ENCODE measurements at places on chromosomes 11 and 22.

- DNase-seq, result no peak
Measured at GRCh38 chr11:92750794-92751193, 218.7 kb upstream of the MTNR1B start.

DNA sequence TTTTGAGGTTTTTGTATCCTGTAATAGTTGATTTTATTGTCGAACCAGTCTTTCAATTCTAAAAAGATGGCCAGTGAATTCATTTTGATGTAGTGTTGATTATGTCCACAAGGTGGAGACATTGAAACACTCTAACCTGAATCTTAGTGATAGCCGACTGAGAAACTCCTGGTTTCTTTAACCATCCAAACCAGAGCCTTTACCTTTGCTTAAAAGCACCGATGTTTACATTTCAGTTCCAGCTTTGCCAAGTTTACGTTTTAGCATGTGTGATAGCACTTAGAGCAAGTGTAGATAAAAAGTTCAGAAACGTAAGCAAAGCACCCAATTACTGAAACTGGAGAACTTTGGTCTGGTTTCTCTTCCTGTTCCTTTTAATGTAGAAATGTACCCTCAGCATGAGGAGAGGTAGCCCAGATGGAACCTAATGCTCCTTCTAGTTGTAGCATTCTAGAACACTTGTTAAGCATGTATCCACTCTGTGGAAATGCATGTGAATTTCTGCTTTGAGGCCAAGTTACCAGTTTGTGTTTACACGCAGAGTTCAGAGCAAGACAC is 208.6 kb downstream of the DBX1 start:
- DNase-seq, result no peak

GRCh38 chr11:13928566-13929251 is 33.8 kb upstream of the SPON1 start:
- DNase-seq, result no peak

GRCh38 chr22:38028344-38029130 is 28.7 kb upstream of the PICK1 start:
- no peak for DNase-seq

- no peak for DNase-seq
Measured at GRCh38 chr11:773830-774229, 3.5 kb downstream of the GATD1 start.

DNA sequence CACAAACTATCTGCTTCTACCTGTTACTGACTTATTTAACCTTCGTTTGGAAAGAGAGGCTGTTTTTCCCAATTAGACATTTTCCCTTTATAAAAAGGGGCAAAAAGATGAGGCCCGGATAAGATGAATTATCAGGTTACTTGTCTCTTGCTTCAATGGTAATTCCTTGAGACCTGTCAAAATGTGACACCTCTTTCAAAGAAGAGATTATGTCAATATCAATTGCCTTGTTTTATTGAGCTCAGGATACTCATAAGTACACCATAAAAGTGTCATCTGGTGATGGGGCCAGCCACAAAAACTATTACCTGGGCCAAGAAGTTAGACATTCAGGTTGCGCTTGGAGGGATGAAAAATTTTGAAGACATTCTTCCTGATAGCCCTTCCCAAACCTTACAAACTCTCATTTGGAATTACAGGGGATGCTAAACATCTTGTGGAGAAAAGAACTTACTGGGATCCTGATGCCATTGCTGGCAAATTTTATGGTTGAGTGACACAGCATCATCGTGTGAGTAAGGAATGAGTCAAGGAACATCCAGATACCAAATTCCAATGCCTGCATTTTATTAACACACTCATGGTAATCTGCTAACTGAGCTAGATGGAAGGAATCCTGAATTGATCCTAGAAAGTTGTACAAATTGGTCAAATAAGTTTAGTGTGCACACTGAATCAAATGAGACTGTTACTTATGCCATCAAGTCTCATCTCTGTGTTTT is 1071.2 kb downstream of the LRRC4C start:
- no peak for DNase-seq

GRCh38 chr11:92931746-92932422 is 37.6 kb upstream of the MTNR1B start:
- no peak for DNase-seq

All from T follicular helper cell (primary cell).